ENCODE measurements at places on chromosomes 12 and 14.

- DNase-seq: no peak
Measured at GRCh38 chr12:116600959-116601918, 42.1 kb downstream of the MAP1LC3B2 start.

DNA sequence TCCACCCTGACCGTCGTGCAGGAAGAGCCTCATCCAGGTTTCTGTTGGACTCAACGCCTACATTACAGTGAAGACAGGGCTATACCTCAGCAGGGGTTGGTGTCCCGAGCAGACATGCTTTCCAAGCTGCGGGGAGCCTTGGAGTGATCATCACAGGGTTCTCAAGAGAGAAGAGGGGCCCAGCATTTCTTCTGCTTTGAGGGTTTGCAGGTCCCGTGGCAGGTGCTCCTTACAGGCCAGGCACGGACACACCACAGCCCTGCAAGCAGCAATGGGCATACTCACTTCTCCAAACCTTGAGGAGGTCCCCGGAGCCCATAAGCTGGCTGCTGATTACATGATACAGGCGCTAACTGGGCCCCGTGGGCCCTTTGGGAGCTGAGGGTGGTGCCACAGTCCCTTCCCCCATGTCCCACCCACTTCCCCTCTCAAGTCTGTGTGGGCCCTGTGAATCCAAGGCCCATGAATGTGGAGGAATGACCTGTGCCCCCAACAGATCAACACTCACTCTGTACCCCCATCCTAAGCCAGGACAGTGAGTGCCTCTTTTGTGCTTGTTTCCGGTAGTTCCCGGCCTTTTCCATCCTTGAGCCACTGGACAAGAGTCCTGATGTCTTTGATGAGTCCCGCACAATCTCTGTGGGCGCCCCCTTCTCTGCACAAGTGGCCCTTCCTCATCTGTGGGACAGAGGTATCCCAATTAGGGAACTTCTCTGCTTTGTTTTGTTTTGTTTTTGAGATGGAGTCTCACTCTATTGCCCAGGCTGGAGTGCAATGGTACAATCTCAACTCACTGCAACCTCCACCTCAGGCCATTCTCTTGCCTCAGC lies 1.1 kb downstream of the AQP2 start:
- DNase-seq: no peak

DNA sequence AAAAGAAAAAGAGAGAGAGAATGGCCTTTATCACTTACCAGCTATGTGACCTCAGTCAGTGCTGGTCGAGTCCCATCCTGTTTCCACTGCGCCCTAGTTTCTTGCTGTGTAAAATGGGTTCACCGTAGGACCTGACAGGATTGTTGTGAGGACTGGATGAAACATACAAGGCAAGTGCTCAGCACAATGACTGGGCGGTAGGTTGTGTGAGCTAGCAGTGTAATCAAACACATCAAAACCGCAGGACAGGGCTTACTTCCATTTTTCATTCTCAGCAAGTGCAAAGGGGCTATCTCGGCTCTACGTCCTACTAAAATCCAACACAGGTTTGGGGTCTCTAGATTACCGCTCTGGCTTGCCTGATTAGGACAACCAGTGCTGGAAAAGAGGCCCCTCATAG lies 36.4 kb upstream of the ATXN2 start:
- DNase-seq: no peak

GRCh38 chr14:94707494-94707893 lies 62.4 kb downstream of the GSC start:
- DNase-seq: no peak

- no peak for DNase-seq
Measured at GRCh38 chr12:84604551-84604950, 308.0 kb downstream of the SLC6A15 start.

Data from B cell (primary cell).